ENCODE measurements at places on chromosomes 5 and 9. TPM values are rescaled to one million over a fixed set of nuclear protein-coding genes. Genes with fewer than 3 reads are reported as not detected.

REEP2 gene
- 0.65 TPM for total RNA-seq

DDX4 gene
- not detected for total RNA-seq

ANKRD34B gene
- not detected for total RNA-seq

SHC3 gene
- 0.19 TPM for total RNA-seq

FXN gene
- 3.3 TPM for total RNA-seq

SFXN1 gene
- 102 TPM for total RNA-seq

LCP2 gene
- total RNA-seq: 2.1 TPM

SUSD3 gene
- total RNA-seq: 0.16 TPM

PCDHAC2 gene
- total RNA-seq: 0.32 TPM

NTRK2 gene
- total RNA-seq: under 0.01 TPM

CDH18 gene
- not detected for total RNA-seq

RNF183 gene
- not detected for total RNA-seq

PLPPR1 gene
- not detected for total RNA-seq

FAT2 gene
- under 0.01 TPM for total RNA-seq

RAPGEF1 gene
- 44.8 TPM for total RNA-seq

CSNK1G3 gene
- 31.7 TPM for total RNA-seq

EIF4E1B gene
- total RNA-seq: not detected

GPBP1 gene
- total RNA-seq: 43.7 TPM

CCDC192 gene
- not detected for total RNA-seq

VCAN gene
- 3.6 TPM for total RNA-seq
